ENCODE measurements at places on chromosomes 6 and 20. TPM values are rescaled to one million over a fixed set of nuclear protein-coding genes. Genes with fewer than 3 reads are reported as not detected.
A peak's percentile ranks its signal among the peaks of the same experiment; 100 is the strongest.

DNA sequence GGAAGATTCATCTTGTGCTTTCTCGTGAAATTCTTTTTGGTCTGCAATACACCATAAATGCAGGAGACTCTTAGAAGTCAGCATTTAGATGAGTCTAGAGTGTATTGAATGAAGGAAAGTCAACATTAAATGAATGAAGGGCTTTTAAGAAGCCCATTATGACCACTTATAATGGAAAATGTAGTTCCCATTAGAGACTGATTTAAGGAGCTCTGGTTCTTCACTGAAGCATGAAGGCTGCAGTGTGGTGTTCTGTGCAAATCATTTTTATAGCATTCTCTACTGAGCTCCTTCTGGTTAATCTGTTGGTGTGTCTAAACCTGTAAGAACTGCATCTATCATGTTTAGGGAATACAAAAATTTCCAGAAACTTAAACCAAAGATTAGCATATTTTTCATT, 19.7 kb downstream of the NCOA7 start:
- no peak for DNase-seq

GRCh38 chr6:43865932-43866645, 96.1 kb downstream of the VEGFA start:
- no peak for DNase-seq

DNA sequence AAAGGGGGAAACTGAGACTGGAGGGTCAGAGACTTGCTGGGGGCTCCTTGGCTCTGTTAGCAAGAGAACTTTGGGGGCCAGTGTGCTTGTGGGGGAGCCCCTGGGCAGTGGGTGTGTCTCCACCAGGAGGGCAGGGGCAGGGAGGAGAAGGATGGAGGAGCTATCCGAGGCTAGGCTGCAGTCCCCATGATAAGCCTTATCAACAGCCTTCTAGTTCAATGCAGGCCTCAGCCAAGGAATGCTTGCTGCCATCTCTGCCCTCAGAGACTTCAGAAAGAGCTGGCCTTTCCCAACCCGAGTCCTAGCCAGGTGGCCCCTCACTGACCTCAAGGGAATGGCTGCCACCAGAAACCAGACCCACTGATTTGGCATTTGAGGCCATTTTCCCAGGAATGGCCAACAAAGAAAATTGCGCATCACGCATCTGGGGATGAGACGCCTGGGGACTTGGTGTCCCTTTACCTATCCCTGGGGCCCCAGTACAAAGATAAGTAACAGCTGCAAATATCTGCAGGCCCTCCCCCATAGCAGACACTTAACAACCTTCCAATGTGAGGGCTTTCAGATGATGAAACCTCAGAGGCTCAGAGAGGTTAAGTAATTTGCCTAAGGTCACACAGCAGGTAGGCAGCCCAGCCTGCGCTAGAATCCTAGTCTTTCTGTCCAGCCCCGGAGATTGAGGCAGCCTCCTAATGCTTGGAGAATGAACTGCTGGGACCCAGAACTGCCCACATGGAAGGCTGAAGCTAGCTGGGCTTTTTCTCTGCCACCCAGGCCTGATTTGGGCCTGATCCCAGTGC, 4.9 kb downstream of the TGM2 start:
- no peak for DNase-seq

- no peak for DNase-seq
Observed at GRCh38 chr20:50113420-50114224, 672 bp upstream of the UBE2V1 start.

GRCh38 chr6:165056292-165056691, 253.1 kb downstream of the C6orf118 start:
- DNase-seq, result peak; percentile 33

DNA sequence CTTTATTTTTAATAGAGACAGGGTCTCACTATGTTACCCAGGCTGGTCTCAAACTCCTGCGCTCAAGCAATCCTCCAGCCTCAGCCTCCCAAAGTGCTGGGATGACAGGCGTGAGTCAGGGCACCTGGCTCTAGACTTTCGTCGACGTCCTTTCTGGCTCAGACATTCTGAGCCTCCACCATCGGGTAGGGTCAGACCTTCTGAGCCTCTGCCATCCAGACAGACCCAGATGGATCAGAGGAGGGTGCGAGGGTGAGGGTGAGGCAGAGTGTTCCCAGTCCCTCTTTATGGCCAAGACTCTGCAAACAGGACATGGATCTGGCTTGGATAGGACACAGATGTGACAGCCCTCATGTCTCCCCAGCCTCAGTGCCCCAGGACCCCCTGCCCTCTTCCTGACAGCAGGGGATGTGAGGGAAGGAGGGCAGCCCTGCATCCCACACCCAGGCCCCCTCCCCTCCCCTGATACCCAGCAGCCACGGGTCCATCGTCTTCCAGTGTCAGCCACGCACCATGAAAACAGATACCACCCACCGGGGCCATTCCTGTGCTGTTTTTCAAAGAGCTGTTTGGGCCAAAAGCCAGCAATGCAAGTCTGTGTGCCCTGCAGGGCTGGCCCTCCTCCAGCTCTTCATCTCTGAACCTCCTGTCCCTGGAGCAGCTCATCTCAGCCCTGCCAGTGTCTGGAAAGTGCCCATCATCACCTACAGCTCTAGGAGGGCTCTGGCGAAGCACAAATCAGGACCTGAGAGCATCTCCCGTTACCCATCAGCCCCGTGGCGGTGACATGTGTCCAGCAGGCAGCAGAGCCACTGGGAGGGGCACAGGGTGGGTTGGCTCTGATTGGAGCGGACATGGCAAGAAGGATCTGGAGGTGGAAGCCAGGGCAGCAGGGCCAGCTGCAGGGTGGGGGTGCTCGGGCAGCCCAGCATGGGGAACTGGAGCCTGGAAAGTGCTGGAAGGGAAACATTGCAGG, 208.4 kb downstream of the PREX1 start:
- DNase-seq, result peak; percentile 72

The MUCL3 gene
- total RNA-seq, result not detected

The GLP1R gene
- total RNA-seq, result not detected

The NUDT3 gene
- total RNA-seq, result 11.8 TPM

GRCh38 chr6:29976588-29977424, 34.5 kb downstream of the HLA-A start:
- peak; percentile 91 for DNase-seq

DNA sequence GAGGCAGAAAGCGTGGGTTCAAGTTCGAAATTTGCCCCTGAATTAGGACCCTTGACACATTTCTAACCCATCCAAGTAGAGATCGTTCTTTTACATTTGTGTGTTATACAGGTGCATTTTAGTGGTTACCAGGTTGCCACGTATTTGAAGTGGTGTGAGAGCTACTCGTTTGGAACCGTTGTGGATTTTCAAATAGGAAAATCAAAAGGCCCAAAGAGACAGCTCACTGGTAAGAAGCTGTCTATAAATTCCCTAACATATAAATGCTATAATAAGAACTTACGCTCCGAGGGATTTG, 1.6 kb upstream of the REV3L start:
- no peak for DNase-seq

DNA sequence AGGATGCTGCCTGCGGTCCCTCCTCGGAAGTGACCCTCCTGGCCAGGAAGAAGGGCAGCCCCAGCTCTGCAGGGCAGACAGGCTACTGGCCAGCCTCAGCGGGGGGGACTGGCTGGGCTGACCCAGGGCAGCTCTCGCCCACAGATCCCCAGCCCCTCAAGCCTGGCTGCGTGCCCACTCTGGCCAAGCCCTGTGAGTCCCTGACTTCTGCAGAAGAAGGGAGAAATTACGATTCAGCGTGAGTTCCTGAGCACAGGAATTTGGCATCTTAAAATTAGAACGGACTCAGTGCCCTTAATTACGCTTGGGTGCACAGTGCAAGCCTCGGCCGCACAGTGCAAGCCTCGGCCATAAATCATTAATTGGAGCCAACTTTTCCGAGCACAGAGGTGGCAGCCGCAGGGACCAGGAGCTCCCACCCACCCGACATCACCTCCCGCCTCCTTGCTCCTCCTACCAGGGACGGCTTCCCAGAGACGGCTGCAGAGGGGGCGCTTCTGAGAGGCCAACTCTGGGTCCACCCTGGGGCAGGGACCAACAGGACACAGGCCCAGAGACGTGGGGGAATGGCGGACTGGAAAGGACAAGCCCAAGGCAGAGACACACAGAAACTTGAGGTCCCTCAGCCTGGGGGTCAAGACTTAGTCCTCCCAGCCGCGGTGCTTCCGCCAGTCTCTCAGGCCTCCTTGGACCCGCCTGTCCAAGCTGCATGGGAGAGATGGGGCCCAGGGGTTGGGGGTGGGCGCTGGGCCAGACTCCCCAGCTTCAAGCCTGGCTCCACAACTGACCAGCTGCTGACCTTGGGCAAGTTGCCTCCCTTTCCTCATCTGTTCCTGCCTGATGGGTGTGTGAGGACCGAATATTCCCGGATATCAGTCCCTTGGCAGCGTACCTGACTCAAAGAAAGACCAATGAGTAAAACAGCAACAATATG, 165.4 kb downstream of the TAF4 start:
- peak; percentile 18 for DNase-seq

GRCh38 chr6:33834401-33835392, 30.9 kb upstream of the MLN start:
- DNase-seq, result no peak
